ENCODE measurements at places on chromosomes 4 and X.
A peak's percentile ranks its signal among the peaks of the same experiment; 100 is the strongest.

DNA sequence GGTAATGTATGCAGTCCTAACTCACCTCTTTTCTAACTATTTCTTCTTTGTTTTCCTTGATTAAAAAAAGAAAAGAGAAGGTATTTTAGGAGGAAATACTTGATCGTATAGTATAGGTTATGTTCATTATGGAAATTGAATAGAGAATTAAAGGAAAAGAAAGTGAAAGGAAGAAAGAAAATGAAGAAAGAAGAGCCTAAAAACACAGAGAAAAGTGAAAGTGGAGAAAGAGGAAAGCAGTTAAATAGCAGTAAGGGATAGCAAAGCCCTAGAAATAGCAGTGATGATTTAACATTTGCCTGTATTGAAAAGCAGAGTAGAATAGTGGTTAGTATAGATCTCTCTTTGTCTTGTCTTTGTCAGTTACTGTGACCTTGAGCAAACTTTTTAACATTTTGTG lies 37.0 kb downstream of the MRPL1 start:
- no peak for DNase-seq

DNA sequence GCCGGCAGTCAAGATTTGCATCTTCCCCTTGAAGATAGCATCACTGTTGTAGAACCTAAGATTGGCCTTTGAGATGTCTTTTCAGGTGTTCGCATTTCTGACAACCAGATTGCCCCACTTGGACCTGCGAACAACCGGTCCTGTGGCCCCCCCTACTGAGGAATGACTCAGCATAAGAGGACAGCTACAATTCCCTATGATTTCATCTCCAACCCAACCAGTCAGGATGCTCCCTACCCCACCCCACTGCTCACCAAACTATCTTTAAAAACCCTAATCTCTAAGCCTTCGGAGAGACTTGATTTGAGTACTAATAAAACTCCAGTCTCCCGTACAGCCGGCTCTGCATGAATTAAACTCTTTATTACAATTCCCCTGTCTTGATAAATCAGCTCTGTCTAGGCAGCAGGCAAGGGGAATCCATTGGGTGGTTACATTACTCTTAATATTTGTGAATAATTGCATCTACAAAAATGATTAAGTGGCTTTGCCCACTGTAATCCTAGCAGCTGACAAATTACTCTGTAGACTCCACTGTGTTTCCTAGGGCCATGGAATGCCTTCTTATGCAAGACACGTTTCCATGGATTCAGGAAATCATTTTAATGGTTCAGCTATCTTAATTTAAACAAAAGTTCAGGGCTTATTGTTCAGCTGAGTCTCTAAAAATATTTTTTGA lies 95.4 kb downstream of the GPR143 start:
- DNase-seq = peak; percentile 50

DNA sequence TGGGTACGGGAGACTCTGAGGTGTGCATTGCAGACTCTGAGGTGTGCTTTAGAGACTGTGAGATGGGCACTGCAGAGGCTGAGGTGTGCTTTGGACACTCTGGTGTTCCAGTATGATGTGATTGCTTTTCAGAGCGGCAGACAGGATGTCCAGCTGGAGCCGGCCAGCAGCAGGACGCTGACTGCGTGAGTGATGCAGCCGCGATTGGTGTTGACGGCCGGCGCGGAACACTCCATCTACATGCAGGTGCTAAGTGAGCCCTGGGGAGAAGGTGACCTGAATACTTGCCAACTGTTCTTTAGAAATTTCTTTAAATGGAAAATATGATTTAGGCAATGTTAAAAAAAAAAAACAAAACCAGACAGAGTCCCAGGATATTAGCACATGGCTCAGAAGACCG lies 103.1 kb upstream of the PPP2R3B start:
- no peak for DNase-seq

DNA sequence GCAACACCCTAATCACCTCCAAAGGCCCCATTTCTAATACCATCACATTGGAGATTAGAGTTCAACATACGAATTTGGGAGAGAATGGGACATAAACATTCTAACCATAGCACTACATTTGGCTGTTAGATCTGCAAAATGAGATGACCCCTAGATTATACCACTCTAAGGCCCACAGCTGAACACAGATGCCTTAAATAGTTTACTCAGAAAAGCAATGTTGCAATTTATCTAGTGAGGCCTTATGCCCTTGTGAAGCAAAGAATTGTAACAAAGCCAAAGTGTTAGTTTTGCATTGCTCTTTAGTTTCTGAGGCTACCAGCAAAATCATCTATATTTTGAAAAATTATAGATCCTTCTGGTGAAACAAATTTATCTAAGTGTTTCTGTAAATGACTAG lies 31.6 kb upstream of the ARHGEF6 start:
- peak; percentile 14 for DNase-seq

Data from fibroblast of skin of right quadriceps (primary cell).